Vagina (tissue), 2 donors: ENCODE measurements at places on chromosomes 16 and 17.

GRCh38 chr16:1537763-1538289, 4.4 kb downstream of the TMEM204 start:
- no peak for DNase-seq

- DNase-seq: no peak
Measured at GRCh38 chr16:5054876-5055865, 10.6 kb downstream of the C16orf89 start.

- no peak for DNase-seq
Measured at GRCh38 chr16:17348042-17348783, 122.5 kb downstream of the XYLT1 start.

DNA sequence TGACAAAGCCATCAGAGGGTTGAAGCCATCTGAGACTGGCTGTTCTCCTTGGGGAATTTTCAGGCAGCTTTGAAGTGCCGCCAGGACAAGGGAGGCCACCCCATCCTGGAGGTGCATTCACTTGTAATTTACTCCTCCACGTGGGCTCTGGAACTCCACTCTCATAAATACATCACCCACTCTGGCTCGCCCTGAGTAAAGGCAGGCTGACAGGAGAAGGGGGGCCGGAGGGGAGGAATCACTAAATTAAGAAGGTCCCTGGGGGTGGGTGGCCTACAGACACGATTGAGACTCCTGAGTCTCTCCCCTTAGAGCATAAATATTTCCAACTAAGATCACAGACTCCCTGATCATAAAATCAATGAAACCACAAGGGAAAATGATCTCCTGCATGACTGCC, 56.3 kb upstream of the HNF1B start:
- no peak for DNase-seq

- DNase-seq: no peak
Measured at GRCh38 chr17:72724267-72724666, 368.2 kb downstream of the SLC39A11 start.

DNA sequence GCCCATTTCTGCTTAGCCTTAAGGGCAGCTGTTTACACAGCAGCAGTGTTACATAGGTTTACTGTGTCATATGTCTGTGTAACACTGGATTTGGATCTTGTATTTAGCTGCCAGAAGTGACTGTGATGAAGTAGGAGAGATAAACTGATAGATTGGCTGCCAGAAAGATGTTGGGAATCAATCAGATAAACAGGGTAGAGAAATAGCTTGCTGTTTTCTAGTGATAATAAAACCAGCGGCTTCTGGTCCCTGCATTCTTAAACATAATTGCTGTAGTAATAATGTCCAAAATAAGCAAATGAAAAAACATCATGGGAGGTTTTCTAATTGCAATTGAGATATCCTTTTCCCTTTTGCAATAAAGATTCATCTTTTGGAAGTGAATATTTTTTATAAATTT, 68.7 kb downstream of the AATF start:
- no peak for DNase-seq

DNA sequence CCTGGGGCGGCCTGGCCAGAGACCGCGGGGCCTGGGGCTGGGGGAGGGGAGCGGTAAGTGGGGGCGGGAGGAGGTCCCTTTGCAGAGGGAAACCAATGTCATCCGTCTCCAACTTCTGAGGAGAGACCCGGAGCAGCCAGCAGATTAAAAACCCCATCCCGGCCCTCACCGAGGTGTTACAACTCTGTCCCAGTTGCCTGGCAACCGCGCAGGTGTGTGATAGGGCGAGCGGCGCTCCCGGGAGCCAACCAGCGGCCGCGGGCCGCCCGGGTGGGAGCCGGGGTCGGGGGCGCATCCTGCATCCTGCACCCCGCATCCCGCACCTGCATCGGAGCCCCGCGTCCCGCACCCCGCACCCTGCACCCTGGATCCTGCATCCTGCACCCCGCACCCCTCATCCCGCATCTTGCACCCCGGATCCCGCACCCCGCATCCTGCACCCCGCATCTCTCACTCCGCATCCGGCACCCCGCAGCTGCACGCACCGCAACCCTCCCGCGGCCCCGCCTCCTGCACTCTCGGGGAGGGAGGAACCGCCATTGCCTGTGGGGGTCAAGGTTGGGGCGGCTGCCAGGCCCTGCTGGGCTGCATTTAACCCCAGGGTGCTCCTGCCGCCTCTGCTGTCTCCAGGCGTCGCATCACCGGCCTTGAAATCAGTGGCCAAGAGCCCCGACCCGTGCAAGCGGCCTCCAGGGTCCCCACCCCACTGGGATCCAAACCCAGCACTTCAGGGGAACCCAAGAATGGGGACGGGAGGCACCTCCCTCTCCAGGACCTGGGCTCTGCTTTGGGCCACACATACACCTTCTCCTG, 47.3 kb downstream of the RTN4RL1 start:
- DNase-seq: no peak

DNA sequence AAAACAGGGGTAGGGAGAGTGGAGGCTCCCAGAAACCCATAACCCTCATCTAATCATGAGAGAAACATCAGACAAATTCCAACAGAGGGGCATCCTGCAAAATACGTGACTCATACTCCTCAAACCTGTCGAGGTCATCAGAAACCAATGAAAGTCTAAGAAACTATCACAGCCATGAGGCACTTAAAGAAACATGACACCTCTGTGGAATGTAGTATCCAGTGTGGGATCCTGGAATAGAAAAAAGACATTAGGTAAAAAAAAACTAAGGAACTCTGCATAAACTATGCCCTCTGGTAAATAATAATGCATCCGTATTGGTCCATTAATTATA, 16.4 kb downstream of the CDH5 start:
- no peak for DNase-seq

DNA sequence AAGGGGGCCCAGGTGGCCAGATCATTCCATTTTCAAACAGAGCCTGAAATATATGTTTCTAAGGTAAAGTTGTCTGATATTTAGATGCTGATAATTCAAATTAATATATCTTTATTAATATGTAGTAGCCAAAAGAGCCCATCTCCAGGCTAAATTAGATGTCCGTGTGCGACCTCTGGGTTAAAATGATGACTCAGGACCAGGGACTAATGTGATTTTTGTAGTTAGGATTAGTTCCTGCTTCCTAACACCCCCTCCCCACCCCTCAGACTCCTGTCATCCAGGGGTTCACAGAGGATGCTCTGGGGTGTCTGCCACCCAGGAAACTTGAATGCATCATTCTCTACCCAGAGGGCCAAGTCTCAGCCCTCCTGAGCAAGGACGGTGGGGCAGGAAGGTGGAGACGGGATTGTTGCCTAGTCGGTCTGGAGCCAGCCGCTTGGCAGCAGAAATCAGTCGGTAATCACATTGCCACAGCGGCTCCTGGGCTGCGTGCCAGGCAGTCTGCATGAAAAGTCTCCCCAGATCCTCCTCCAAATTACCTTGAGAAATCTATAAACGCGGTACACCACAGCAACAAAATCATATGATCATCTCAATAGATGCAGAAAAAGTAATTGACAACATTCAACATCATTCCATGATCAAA, 29.8 kb downstream of the CNGB1 start:
- DNase-seq: no peak

DNA sequence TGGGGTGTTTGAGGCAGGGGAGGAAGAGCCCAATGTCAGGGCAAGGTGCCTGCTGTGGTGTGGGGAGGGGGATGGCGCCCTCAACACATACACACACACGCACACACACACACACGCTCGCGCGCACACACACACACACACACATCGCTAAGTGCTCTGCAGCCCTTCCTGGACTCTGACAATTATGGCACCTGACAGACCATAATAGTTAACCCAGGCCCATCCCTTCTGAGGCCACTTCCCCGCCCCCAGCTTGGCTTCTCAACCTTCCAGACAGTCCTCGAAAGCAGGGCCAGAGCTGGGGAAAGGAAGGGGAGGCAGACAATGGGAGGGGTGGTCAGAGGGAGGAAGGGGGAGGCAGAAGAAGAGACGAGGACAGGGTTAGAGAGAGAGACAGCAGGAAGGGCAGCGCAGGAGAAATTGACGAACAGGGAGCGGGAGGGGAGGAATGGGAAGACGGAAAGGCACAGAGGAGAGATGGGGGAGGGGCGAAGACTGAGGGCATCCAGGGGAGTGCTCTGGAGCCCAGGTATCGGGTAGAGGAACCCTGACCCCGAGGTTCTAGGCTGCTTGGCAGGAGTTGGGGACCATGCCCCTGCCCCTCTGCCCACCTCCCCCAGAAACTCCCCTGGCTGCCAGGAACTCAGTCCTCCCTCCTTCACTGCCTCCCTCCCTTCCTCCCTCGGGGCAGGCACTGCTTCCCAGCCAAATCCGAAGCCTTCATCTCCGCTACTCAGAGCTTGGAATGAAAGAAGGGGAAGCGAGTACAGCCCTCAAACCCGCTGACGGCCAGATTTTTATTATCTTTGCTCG, 4.0 kb downstream of the SRCIN1 start:
- no peak for DNase-seq

GRCh38 chr17:76356803-76357456, 3.2 kb upstream of the PRPSAP1 start:
- no peak for DNase-seq

DNA sequence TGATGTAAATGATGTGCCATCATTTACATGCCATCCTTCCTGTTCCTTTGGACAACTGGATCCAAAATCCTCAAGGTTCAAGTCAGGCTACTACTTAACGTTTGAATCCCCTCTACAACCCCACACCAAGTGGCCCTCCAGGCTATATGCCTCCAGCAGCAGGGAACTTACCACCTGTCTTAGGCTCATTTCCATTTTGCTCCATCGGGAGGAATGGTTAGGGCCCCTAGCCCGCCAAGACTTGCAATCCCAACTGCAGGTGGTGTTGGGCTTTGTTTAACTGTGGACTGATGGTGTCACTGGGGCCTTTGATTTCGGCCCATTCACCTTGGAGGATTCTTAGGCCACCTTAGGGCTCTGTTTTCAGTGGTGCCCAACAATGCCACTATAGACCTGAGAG, 9.7 kb downstream of the HNF1B start:
- DNase-seq: no peak

GRCh38 chr17:2075336-2076086, 20.6 kb downstream of the HIC1 start:
- no peak for DNase-seq

DNA sequence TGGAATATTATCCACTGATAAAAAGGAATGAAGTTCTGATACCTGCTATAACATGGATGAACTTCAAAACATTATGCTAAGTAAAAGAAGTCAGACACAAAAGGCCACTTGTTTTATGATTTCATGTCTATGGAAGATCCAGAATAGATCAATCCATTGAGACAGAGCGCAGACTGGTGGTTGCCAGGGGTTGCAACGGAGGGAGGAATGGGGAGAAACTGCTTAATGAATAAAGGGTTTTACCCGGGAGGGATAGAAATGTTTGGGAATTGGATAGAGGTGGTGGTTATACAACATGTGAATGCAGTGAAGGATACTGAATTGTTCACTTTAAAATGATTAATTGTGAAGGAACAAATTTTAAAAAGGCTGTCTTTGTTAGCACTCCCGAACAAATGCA, 30.2 kb downstream of the WDR59 start:
- no peak for DNase-seq

GRCh38 chr16:53925107-53925410, 221.1 kb downstream of the FTO start:
- DNase-seq: no peak

GRCh38 chr17:19383681-19384470, 3.1 kb downstream of the MFAP4 start:
- DNase-seq: no peak

- no peak for DNase-seq
Measured at GRCh38 chr17:3986270-3986938, 22.2 kb upstream of the ATP2A3 start.

DNA sequence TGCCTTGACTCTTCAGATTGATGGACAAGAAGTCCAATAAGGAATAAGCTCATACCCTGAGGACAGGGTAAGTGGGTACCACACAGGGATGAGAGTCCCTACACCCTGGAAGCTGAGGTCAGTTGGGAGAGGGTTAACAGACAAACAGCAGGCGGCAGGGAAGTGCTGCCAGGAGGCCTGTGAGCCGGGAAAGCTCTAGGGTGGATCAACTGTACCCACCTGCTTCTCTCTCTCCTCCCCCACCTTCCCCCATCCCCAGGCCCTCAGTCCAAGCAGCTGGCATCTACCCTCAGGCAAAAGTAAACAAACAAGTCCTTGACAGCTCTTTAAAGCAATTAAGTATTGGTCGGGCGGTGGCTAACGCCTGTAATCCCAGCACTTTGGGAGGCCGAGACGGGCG, 20.7 kb upstream of the MYLK3 start:
- DNase-seq: no peak

- DNase-seq: no peak
Measured at GRCh38 chr16:46973996-46974324, 486 bp upstream of the DNAJA2 start.

GRCh38 chr17:63126607-63127006, 160.6 kb downstream of the TANC2 start:
- no peak for DNase-seq

GRCh38 chr17:17435323-17435722, 41.5 kb upstream of the MED9 start:
- DNase-seq: no peak

DNA sequence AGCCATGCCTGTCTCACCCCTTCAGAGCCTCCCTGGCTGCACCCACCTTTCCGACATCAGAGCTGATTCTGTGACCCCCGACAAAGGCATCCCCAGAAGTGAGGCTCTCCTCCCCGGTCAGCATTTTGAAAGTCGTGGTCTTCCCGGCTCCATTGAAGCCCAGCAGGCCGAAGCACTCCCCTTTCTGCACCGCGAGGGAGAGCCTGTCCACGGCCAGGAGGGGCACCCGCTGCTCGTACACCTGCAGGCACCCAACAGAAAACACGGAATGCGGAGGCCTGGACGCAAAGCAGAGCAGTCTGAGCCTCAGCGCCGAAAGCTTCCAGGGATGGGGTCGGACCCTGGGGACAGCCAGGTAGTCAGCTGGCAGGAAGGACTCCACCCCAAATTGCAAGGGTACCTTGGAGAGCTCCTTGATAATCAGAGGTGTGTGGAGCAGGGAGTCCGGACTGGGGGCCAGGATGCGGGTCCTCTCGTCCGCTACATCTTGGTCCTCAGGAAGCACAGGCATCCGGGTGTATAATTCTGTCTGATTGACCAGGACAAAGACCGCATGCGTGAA, 13.1 kb upstream of the RNPS1 start:
- DNase-seq: no peak

GRCh38 chr16:70746708-70747424, 54.1 kb downstream of the VAC14 start:
- no peak for DNase-seq

DNA sequence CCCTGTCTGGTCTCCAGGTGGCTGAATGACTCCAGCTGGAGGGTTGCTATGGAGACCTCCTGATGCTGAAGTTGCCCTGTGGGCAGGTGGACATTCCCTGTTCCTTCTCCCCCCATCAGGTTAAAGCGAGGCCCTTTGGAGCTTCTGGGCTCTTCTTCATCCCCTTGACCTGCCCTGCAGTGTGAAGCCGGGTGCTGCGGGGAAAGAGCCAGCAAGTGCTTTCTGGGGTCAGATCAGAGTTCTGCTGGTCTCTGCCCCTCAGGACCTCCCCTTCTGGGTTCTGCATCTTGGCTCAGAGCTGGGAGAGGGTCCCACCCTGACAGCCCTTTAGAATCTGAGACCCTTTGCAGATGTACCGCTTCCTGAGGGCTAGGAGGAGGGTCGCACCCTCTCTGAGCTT, 25.1 kb downstream of the NKD1 start:
- DNase-seq: no peak

GRCh38 chr17:20223808-20224328, 214.7 kb downstream of the SPECC1 start:
- no peak for DNase-seq

GRCh38 chr17:3557768-3558583, at the start of gene TRPV3:
TSS of gene TRPV3 (minus strand) at chr17:3557812. CDS start at chr17:3554850, 2,962 bp downstream.
- DNase-seq: no peak

- DNase-seq: no peak
Measured at GRCh38 chr16:49755716-49756505, 100.0 kb downstream of the ZNF423 start.
